ENCODE measurements at places on chromosomes 3 and 15.

- DNase-seq, result no peak
These were observed 97.4 kb downstream of the ST6GAL1 start for GRCh38 chr3:187027531-187028278.

DNA sequence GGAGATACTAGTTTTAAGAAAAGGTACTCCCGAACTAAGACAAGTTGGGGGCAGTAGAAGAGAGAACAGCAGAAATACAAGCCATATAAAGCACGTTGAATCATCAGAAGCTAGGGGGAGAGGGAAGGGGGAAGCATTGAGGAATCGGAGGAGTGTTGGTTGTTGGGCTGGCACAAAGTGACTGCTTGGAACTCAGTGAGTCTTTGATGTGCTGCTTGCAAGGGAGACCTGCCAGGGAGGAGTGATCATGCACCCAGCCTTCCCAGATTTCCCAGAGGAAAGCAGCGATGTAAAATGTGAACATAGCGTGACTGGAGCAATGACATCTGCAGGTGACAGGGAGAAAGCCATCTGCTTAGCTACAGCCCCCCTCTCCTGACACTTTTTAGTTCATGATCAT lies 192.4 kb upstream of the IL12A start:
- DNase-seq, result no peak

GRCh38 chr15:28128031-28128430 lies 28.9 kb upstream of the OCA2 start:
- no peak for DNase-seq

GRCh38 chr15:47139965-47140364 lies 577.3 kb upstream of the SEMA6D start:
- DNase-seq, result no peak

GRCh38 chr3:119145500-119146167 lies at the start of gene TEX55:
Gene TEX55 (plus strand): TSS chr3:119146165. CDS start chr3:119146190, 25 bp downstream.
- peak; percentile 63 for DNase-seq

- no peak for DNase-seq
These were observed 310.0 kb upstream of the UBE2E2 start for GRCh38 chr3:22893101-22893500.

All from GM10248 (cell line).